ENCODE measurements at places on chromosomes 6 and 20.

DNA sequence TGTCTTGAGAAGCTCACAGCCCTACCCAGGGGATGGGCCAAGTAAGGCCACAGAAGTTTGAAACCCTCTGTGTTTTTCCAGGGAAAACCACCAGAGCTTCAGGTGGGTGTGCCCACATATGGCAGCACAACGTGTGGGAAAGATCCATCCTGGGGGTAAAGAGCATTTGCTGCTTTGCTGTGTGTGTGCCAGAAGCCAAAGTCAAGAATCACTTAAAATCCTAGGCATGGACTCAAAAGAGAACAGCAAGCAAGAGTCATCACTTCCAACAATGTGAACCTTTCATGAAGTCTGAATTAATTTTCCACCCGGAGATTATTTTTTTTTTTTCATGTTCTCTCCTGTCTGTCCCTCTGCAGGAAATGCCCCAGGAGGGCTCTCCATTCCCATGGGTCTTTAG is 308.2 kb upstream of the SGK1 start:
- DNase-seq, result no peak

GRCh38 chr20:44154521-44155001 is 32.4 kb downstream of the JPH2 start:
- no peak for DNase-seq

GRCh38 chr6:129635396-129636130 is 74.4 kb downstream of the ARHGAP18 start:
- DNase-seq, result no peak

DNA sequence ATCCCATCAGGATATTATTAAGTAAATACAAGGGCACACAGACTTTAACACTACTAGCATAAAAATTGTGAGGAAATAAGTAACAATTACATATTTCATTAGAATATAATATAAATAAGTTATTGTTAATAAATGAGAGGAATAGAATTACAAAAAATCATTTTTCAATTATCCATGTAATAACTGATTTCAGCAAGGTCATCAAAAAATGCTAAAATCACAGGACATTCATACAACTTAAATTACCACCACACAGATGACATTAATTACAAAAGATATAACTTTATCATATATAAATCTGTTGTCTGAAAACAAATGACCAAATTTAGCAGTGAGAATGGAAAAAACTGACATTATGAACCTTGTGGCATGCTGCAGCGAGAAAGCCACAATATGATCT is 37.0 kb downstream of the STX7 start:
- no peak for DNase-seq

DNA sequence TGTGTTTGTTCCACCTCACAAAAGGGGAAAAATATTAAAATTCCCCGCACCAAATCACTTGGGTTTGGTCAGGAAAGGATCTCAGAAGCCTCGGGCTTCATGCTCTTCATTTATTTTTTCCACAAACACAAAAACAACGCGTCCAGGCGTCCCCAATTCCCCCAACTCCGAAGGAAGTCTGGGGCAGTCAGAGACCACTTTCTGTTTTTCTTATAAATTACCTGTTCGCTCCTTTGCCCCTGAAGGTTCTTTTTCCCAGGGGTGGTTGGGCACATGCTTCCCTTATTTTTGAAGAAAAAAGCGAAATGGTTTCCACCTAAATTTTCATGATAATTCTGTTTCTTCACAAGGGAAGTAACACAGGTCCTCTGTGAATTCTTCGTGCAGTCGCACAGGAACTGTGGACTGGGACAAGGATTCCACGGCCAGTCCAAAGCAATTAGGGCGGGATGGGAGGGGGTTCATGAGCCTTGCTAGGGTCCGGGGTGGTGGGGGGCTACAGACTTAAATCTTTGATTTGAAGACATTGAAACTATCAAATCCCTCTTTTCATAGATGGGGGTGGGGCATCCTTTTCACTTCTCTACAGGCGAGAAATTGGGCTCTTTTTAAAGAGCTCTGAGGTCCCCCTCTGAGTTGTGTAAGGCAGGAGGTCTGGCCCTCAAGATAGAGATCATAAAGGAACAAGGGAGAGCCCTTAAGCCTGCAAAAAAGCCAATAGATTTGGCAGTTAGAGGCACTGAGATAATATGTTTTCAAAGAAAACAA is 30.5 kb upstream of the HFE start:
- no peak for DNase-seq

DNA sequence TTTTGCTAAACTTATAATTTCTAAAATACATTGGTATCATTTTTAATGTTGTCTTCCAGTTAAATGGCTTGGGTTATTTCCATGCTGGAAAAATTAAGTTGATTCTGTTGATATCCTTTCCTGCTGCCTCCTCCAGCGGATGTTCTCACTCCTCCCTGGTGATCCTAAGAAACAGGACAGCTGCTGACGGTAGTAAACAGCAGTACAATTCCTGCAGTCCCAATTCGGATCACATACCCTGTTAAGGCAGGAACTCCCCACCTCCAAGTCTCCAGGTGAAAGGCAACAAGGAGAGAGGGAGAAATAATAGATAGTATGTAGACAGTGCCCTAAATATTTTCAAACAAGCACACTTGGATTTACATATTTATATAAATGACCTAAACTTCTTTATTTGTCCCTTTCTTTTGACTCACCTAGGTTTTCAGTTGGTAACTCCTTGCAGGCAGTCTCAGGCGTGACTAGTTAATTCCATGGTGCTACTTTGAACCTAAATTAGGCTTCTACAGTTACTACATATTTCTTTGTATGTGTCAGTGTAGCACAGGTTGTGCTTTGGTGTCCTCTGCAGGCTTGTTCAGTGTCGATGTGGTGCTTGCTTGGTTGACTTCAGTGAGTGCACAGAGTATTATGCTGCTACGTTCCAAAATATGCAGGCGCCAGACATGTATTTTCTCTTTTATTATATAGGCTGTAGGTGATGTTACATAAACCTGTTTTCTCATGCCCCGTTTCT is 126.0 kb downstream of the ADGRB3 start:
- no peak for DNase-seq

DNA sequence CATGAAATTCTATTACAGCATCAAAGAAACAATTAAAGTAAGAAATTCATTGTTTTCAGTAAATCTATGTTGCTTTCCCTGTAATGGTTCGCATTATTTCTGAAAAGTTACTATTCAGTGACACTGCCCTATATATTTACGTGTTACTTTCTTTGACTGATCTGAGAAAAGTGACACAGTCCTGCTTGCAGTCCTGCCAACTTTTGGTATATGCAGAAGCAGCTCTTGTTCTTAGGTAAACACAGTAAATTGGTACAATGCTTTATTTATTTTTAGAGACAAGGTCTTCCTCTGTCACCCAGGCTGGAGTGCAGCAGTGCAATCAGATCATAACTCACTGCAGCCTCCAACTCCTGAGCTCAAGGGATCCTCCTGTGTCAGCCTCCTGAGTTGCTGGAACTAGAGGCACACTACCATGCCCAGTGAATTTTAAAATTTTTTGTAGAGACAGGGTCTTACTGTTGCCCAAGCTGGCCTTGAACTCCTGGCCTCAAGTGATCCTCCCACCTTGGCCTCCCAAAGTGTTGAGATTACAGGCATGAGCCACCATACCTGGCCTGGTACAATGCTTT is 151.3 kb downstream of the AKAP7 start:
- DNase-seq, result no peak

GRCh38 chr6:169828176-169828575 is 76.8 kb downstream of the ERMARD start:
- no peak for DNase-seq

GRCh38 chr20:32516583-32517517 is 68.3 kb downstream of the NOL4L start:
- no peak for DNase-seq

- no peak for DNase-seq
These were observed 131.8 kb downstream of the TIAM2 start for GRCh38 chr6:155126727-155127439.

DNA sequence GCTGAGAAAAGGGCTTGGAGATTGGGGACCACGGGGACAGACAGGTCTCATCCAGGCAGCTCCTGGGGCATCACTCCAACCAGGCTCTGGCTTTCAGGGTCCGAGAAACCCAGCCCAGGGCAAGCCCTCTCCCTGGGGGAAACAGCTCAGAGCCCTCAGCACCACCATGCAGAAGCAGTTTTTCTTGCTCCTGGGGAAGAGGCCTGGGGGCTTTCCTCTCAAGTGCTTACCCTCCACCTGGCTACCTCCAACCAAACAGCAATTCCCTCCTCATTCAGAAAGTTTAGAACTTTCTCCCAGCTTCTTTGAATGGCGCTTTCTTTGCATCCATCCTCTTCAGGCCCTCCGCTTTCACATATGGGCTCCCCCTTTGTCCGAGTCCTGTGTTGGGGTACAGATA is 110.4 kb upstream of the PHACTR3 start:
- DNase-seq, result no peak

GRCh38 chr20:39004508-39004907 is 42.4 kb downstream of the DHX35 start:
- DNase-seq, result no peak

- DNase-seq, result peak; percentile 44
These were observed 108.6 kb upstream of the CITED2 start for GRCh38 chr6:139483079-139483478.

DNA sequence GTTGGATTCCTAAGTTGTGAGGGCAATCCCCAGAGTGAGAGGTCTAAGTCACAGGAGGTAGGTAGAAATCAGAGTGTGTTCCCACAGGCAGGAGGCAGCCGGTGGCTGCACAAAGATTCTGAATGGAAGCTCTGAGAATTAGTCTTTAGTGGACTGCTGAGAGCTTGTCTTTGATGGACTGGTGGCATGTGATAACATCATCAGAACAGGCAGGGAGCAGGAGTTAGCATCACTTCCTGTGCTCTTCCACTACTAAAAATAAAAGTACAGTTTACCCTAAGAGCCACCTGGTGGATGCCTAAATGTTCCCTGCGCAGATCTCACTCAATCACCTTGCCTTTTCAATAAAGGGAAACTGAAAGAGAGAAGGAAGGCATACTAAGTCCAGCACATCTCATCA is 294.6 kb upstream of the POU3F2 start:
- no peak for DNase-seq

- no peak for DNase-seq
These were observed 628 bp downstream of the SLC35B2 start for GRCh38 chr6:44256775-44257024.

- peak; percentile 69 for DNase-seq
These were observed 4.6 kb downstream of the FOXQ1 start for GRCh38 chr6:1316489-1316971.
